Activated CD4-positive, alpha-beta T cell treated with anti-CD3 and anti-CD28 coated beads, Interleukin-2, Interleukin-6, amounts not matched to agents 100 ng/mL and 50 ng/mL, durations not matched to agents 16 hours and 8 hours (primary cell): ENCODE measurements at places on chromosomes 11 and 22.
A peak's percentile ranks its signal among the peaks of the same experiment; 100 is the strongest.

DNA sequence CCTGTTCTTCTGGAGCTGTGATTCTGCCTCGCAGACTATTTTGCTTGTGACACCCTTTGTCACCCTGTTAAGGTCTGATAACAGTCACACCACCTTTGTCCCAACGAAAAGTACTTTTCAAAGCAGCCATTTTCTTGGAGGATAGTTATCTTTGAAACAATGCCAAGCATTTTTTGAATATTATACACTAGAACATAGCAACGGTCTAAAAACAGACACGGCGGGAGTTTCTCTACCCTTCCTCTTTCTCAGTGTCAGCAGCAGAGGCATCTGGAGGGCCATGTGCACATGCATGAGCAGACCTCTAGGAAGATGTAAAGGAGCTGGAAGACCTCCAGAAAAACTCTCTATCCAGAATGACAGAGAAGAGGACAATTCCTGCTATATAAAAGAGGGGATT, 86.5 kb downstream of the TRPC6 start:
- DNase-seq, result no peak

DNA sequence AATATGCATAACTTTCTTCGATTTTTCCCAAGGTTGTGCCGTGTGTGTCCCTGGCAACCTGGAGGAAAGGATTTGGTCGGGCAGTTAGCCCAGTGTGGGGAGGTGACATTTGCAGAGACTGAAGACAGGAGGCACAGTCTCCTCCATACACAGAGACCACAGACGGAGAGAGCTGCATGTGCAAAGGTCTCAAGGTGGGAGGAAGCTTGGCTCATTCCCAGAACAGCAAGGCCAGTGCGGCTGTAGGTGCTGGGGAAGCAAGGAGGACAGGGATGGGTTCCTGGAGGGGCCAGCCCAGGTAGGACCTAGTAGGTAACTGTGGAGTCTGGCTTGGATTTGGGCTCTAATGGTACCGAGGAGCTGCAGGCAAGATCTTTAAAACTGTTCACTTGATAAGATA, 20.7 kb upstream of the CPT1A start:
- no peak for DNase-seq

- DNase-seq, result no peak
Measured at GRCh38 chr11:127710831-127711230, 710.3 kb upstream of the KIRREL3 start.

- no peak for DNase-seq
Measured at GRCh38 chr11:34682825-34683224, 61.9 kb downstream of the EHF start.

GRCh38 chr11:119991669-119992068, 146.2 kb downstream of the TRIM29 start:
- no peak for DNase-seq

DNA sequence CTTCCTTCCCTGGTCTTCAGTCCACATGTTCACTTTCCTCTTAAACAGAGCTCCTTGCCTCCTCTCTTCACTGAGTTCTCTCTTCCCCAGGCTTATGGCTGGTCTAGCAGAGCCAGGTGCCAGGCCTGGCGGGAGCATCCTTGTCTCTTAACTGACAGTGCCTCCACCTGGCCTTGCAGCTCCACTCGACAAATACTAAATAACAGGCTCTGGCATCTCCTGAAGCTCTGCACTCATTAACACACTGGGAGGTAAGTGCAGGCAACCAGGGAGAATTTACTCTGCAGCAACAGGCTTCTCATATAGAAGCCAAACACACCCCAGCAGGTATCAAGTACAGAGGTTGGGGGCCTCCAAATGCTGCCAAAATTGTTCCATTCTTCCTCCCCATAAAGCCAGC, 438.1 kb downstream of the SOX6 start:
- DNase-seq, result no peak

- DNase-seq, result no peak
Measured at GRCh38 chr22:44676441-44677352, 25.3 kb upstream of the PRR5 start.

DNA sequence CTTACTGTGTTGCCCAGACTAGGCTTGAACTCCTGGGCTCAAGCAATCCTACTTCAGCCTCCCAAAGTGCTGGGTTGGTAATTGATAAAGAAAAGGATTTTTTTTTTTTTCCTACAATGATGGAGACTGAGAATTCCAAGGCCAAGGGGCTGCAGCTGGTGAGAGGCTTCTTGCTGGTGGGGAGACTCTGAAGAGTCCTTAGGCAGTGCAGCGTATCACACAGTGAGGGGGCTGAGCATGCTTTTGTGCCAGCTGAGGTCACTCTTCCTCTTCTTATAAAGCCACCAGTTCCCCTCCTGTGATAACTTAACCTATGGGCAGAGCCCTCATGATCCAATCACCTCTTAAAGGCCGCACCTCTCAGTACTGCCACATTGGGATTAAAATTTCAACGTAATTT, 28.2 kb upstream of the CCDC81 start:
- DNase-seq, result no peak

- no peak for DNase-seq
Measured at GRCh38 chr11:82930229-82930628, 28.7 kb downstream of the DDIAS start.

DNA sequence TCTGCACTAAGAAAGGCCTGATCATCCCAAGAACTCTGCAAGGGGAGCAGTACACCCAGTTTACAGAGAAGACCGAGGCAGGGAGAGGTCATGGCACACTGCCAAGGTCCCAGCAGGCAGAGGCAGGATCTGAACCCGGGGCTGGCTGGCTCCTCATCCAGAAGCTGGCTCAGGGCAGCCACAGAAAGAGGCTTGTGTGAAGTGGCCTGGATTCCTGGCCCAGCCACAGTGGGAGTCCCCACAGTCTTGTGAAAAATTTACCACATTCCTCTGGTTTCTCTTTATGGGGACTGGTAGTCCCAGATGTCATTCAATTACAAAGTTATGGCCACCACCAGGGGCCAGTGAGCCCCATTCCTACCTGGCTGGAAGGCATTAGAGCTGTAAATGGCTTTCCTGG, 440.5 kb downstream of the MIAT start:
- no peak for DNase-seq

GRCh38 chr11:10293423-10294289, at the start of gene SBF2:
Gene SBF2 (minus strand): TSS chr11:10294219. CDS start chr11:10294069, 150 bp downstream.
- peak; percentile 80 for DNase-seq

DNA sequence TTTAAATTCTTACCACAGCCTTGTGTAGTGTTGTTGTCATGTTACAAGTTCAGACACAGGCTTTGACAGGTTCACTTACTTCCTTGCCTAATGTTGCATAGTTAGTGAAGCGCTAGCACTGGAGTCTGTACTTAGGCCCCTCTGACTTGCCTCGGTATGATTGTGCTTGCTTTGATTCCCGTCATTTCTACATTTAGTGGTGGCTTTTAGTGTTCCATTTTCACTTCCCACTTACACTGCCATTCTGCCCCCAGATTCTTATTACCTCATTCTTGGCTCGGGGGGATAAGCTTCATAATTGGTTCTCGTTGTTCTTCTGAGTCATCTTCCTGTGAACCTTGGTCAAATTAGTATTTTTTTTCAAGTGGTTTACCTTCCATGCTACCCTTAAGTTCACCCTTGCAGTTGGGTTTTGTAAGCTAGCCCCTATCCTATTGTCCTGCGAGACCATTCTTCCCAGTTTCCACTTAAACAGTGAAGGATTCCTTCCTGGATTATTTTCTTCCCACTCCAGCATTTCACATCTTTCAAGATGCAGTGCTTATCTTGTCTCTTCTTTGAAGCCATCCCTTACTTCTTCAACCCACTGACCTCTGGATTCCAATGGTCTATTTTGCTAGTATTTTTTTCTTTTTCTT, 68.7 kb downstream of the DDX10 start:
- peak; percentile 81 for DNase-seq

DNA sequence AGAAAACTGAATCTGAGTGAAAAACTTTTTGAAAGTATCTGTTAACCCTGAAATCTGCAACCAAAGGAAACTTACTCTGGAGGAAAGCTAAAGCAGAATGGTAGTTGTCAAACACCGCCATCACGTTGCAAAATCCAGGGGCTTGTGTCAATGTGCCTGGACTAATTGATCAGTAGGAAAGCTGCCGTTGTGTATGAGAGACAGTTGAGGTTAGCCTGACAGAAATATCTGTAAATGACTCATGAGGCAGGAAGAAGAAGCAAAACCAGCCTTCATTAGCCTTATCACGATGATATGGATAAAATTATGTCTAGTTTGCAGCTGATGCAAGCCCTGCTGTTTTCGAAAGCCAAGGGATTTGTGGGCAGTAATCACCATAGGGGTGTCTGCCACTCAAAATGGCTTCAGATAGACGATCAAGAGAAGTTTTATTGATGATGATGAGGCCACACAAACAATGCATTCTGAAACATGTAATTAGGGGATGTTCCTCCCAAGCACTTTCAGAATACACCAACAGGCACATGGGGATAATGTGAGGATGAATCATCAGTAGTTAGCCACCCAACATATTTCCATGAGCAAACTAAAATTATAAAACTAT, 8.9 kb downstream of the SCGB1A1 start:
- DNase-seq, result peak; percentile 82

DNA sequence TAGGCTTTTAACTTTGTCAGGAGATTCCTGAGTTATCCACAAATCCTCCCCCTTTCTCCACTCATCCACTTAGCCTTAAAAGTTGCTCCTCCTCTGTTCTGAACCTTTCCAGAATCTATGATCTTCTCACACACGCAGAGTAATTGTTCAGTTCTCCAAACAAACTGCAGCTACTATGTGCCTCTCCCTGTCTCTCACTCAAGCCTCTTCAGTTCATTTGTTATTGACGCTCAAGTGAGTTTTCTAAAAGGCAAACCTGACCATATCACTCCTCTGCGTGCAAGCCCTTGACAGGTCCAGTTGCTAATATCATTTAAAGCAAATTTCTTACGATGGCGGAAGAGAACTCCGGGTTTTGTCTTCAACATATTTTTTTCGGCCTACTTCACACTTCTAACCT, 1169.7 kb upstream of the TENM4 start:
- DNase-seq, result no peak

GRCh38 chr22:47575291-47575690, 812.8 kb downstream of the TBC1D22A start:
- DNase-seq, result no peak

DNA sequence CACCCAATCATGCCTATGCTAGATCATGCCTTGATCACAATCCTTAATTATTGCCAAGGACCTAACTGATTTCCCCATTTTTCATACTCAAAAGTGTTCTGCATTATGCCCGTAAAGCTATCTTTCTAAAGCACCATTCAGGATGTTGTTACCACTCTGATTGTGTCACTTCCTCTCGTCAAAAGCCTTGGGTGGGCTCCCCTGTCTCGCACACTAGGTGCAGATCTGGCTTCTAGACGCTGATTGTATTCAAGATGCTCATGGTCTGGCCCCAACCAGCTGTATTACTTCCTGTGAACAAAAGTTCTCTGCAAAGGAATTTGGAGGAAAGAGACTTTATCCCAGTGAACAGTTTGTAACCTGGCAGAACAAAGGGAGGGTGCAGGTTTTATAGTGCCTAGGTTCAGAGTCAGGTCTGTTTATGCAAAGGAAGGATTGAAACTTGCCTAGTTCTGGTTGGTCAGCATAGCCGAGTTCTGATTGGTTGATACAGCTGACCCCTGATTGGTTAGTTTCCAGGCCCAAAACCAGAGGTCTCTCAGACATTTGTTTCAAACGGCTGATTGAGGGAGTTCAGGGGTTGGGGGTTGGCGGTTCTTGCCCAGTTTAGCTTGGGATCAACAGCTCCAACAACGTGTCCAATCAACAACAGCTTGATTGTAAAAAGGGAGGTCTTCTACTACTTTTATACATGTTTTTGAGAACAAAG, 25.4 kb downstream of the ATG13 start:
- DNase-seq, result no peak

GRCh38 chr11:19026862-19027261, 33.7 kb downstream of the MRGPRX2 start:
- DNase-seq, result peak; percentile 34

GRCh38 chr11:129880311-129880710, 15.1 kb downstream of the NFRKB start:
- no peak for DNase-seq

GRCh38 chr11:97756571-97757335, 1264.0 kb upstream of the CNTN5 start:
- DNase-seq, result no peak

GRCh38 chr11:112016765-112017376, 8.3 kb upstream of the DLAT start:
- DNase-seq, result no peak

DNA sequence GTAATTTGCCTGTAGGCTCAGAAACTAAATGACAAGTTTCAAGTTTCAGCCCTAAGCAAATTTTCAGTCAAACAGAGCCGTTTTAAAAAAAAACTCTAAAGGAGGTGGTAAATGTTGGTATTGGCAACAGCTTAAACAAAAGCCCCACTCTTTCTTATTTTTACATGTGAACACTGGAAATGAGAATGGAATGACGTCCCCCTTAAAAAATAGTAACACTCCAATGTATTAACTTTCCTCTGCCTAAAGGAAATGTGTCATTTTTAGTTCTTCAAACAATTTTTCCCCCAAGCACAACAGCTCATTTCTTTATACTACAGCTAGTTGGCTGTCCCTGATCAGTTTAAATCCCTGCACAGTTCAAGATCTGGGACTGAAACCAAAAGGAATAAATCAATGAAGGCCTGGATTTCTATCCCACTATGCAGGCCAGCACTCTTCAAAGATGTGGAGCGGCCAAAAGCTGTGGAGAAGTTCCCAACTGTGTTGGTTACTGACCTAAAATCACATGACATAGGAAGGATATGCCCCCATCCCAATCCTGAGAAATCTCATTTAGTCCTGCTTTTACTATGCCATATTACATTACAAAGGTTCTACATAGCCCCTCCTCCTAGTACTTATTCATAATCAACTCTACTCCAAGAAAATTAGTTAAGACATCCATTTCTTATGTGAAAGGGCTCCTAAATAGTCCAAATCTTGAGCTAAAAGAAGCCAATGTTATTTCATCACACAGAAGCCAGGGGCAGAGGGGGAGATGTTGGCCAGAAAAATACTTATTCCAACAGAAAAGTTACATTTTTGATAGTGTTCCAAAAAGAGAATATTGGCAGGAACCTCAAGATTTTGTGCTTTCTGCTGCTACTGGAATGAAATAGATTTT, 95.9 kb downstream of the CADM1 start:
- no peak for DNase-seq
